SHP77 treated with DMSO at 0.1 percent for 48 hours (cell line): ENCODE measurements at places on chromosomes 7 and 10.

- DNase-seq: no peak
These were observed 15.5 kb downstream of the CARD11 start for GRCh38 chr7:3028071-3028757.

- DNase-seq: no peak
These were observed 156.9 kb upstream of the C7orf33 start for GRCh38 chr7:148433521-148434180.

- DNase-seq: no peak
These were observed 3.4 kb downstream of the CRPPA start for GRCh38 chr7:16417906-16418305.

DNA sequence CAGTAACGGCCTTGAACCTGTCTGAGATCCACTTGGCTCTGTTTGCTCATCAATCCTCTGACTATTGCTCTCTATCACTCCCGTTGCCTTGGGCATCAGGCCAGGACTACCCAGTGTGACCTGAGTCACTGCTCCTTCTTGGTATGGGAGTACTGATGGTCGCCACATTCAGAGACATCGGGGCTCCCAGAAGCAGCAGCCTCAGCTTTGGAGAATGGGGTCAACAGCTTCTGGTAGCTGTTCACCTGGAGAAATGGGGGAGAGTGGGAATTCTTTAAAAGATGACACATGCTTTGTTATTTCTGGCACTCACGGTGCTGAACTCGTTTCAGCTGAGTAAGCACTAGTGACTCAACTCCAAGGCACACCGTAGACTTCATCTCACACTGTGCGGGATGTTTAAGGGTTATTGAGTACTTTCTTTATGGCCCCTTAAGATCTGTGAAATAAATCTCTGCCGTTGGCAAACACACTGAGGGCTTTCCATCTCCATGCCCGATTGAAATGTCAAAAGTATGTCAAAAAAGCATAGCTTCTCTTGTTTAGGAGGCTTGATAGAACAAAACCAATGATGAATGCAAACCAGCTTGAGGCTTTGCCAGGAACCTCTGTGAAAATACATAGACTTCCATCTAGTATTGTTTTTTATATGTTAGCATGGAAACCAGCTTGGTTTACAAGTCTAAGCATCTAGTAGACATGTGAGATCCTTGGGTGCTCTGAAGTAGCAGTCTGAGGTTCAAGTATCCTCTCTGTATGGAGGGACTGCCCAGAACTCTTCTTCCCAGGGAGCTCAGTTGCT is 333.1 kb downstream of the CXCL12 start:
- DNase-seq: no peak

GRCh38 chr7:75854233-75854632 is 24.6 kb upstream of the RHBDD2 start:
- no peak for DNase-seq

- DNase-seq: peak; percentile 11
These were observed 35.1 kb upstream of the DNAH11 start for GRCh38 chr7:21507627-21508343.

GRCh38 chr10:110160522-110160921 is 46.9 kb upstream of the MXI1 start:
- DNase-seq: no peak

- no peak for DNase-seq
These were observed 258.9 kb downstream of the REEP3 start for GRCh38 chr10:63780101-63780500.

- DNase-seq: no peak
These were observed 12.5 kb downstream of the NUDCD3 start for GRCh38 chr7:44477938-44478337.

DNA sequence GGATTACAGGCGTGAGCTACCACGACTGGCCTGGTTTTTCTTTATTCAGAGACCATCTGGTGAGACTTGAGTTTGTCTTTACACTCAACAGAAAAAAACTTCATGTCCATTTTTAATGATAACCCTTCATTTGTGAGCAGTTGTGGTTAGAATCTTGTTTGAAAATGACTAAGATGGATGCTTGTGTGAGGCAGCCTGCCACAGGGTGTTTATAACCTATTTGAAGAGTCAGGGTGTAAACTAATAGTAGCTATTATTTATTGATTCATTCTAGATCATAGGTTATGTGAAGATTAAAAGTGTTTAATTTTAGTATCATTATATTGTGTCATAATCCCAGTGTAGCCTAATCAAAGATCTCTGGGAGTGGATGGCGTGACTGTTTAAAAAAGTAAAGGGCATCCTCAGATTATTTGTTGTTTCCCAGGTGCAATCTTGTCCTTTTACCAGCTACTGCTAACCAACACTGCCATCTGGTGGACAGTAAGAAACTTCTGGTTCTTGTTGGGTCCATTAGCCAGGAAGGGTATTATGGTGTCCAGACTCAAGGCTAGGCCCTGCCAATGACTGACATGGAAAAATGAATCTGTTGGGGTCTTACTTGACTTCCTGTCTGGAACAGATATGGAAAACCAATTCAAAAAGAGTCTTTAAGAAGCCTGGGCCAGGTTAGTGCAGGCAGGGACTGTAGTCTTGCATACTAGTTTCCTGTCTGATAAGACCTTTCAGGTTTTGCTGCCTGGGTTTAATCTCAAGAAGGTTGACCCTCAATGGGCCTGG is 24.9 kb downstream of the NRBF2 start:
- peak; percentile 11 for DNase-seq

DNA sequence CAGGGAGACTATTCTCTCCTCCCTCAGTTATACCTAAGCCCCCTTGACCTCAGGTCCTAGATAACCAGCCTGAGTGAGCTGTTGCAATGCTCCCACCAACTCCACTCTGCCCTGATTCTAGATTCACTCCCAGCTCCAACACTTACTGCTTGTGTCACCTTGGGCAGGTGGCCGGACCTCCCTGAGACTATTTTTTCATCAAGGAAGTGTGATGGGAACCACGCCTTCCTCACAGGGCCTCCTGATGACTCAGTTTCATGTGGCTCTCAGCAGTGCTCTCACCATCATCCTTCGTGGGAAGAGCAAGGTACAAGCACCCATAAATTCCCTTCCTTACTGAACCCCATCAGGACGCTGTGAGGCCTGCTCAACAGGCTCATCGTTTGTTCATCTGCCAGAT is 925.8 kb upstream of the ZNF722 start:
- DNase-seq: no peak

DNA sequence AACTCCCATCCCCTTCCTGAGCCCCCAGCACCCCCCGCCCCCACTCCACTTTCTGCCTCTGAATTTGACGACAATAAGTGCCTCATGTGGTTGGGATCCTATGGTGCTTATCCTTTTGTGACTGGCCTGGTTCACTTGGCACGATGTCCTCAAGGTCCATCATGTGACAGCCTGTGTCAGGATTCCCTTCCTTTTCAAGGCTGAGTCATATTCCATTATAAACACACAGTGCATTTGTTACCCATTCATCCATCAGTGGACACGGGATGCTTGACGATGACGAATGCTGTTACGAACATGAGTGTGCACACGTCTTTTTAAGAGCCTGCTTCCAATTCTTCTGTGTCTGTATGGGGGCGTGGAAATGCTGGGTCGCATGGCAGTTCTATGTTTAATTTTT is 26.7 kb downstream of the SHH start:
- no peak for DNase-seq

DNA sequence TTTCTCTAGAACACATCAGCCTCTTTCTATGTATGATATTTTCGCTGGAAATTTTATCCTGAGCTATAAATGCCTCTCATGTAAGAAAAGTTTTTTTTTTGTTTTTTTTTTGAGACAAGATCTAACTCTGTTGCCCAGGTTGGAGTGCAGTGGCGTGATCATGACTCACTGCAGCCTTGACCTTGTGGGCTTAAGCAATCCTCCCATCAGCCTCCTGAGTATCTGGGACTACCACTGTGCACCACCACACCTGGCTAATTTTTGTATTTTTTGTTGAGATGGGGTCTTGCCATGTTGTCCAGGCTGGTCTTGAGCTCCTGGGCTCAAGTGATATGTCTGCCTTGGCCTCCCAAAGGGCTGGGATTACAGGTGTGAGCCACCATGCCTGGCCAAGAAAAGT is 80.4 kb downstream of the ADK start:
- no peak for DNase-seq
